ENCODE measurements at places on chromosomes 4 and X.

DNA sequence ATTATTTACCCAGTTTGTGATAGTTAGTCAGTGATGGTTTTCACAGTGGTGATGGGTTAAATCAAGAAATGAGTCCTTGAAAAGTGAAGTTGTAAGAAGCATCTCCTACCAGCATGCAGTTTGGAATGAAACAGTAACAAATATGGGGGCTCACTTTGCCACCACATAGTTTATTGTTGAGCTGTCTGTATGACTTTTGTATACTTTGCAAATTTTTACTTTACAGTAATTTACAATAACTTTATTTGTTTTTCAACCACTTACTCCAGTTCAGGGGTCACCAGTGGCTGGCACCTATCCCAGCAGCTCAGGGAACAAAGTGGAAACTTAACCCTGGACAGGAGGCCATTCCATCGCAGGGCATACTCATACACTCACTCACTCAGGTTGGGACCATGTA lies 64.5 kb upstream of the ANKRD50 start:
- DNase-seq: no peak

GRCh38 chr4:151786158-151786495 lies 25.3 kb upstream of the GATB start:
- no peak for DNase-seq

GRCh38 chr4:180665994-180666824 lies 1577.0 kb upstream of the TENM3 start:
- DNase-seq: no peak

GRCh38 chr4:153023692-153024394 lies 87.7 kb downstream of the FHDC1 start:
- no peak for DNase-seq
